Fibroblast of mammary gland (primary cell): ENCODE measurements at places on chromosomes 1 and 21.

DNA sequence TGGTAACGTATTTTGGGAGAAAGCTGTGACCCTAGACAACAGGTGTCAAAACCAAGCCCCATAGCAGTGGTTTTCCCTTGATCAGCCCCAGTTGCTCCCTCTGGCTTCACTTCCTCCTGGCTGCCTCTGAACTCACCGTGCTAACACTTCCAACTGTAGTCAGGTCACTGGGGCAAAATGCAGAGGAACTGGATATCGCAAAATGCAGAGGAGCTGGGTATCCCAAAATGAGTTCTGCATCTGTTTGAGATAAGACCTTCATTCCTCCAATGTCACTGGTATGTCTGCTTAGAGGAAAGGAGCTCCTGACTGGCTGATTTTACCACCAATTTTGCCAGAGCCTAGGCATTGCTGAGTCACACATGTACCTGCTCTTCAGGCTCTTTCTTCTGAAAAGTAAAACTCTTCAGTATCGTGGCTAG, 19.6 kb upstream of the TACSTD2 start:
- DNase-seq: no peak

- peak; percentile 69 for DNase-seq
Measured at GRCh38 chr1:11138952-11139351, 39.3 kb upstream of the EXOSC10 start.

GRCh38 chr1:39016604-39017171, 9.5 kb upstream of the NDUFS5 start:
- DNase-seq: no peak

- DNase-seq: no peak
Measured at GRCh38 chr21:29462479-29462878, 163.8 kb downstream of the BACH1 start.

GRCh38 chr1:111139324-111139955, 453 bp downstream of the DRAM2 start:
- DNase-seq: peak; percentile 62

DNA sequence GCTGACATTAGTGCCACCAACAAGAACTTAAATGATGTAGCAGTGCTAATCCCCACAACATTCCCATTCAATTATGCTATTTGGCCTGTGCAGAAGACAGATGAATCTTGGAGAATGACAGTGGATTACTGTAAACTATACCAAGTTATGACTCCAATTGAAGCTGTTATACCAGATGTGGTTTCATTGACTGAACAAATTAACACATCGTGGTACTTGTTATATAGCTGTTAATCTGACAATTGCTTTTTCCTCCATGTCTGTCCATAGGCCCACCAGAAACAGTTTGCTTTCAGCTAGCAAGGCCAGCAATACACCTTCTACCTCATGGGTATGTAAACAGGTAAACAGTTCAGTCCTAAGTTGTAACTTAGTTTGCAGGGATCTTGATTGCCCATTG, 101.1 kb downstream of the S1PR1 start:
- DNase-seq: no peak

- no peak for DNase-seq
Measured at GRCh38 chr1:22216966-22217365, 74.1 kb upstream of the WNT4 start.

DNA sequence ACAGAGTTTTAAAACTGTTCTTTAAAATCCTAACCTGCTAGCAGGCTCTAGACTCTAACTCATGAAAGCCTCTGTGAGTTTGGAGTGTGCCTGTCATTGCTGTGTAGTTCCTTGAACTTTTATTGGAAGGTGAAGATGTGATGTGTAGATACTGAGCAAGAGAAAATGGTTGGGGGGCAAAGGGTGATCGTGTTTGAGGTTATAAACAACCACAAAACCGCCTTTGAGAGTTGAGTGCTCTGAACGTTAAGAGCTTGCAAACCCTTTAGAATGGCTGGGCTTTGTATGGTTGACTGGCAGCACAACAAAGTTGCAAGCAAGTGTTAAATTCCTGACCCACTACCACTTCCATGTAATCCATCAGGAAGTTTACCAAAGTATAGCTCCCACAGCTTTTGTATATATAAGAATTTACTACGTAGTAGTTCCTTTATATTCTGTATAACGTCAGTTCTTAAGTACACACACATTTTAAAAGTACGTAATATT, 19.6 kb downstream of the BACE2 start:
- no peak for DNase-seq

DNA sequence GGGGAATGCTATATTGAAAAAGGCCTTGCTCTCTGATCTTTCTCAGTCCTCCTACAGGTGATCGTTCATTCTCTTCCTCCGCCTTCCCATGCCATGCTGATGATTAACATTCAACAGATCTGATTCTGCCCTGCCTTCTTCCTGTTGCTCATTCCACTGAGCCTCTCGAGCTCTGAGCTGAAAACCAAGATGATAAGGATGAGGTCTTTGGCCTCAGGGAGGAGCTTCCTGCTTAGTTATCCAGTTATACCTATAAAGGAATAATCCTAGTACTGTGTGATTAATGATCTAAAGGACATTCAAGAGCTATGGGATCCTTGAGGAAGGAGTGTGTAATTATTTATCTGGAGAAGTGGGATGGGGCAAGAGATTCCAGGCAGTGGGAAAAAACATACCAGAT, 25.2 kb upstream of the MAP3K7CL start:
- DNase-seq: peak; percentile 22

DNA sequence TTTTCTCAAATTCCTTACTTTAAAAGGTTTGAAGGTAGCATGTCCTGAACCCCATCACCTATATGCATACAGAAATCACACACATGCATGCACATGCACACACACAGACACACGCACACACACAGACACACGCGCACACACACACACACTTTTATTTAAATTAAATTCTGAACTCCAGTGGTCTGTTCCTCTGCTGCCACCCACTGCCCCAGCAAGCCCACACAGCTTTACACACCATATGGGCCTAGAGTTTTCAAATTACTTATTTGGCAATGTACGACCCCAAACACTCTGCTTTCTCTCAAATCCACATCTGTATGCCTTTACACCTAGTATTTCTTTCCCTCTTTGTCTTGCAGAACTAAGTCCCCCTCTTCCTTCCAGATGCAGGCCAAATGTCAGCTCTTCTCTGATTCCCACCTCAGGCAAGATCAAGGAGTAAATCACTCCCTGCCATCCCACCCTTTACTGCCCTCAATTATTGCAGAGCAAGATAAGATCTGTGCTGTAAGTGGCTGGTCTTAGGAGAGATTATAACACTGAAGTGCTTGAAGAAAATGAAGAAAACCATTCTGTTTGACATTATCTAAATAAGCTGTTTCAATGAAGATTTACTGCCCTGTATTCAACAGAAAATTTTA, 429.9 kb upstream of the CXADR start:
- no peak for DNase-seq
